ENCODE measurements at places on chromosomes 7 and 10.

- H3K4me1 ChIP-seq: no peaks in the 10 kb centered on the region
- H3K27ac ChIP-seq: no peak overlapping the region
- no peak overlapping the region for H3K4me3 ChIP-seq
- no peaks in the 10 kb centered on the region for H3K36me3 ChIP-seq
- H3K27me3 ChIP-seq: peaks cover 1% of the 10 kb centered on the region
Observed at GRCh38 chr7:47830015-47830414, 118.3 kb downstream of the PKD1L1 start.

GRCh38 chr7:85554236-85555178 lies 367.7 kb upstream of the SEMA3D start:
- H3K4me1 ChIP-seq: no peaks in the 10 kb centered on the region
- no peak overlapping the region for H3K27ac ChIP-seq
- no peaks in the 10 kb centered on the region for H3K36me3 ChIP-seq
- no peak overlapping the region for H3K4me3 ChIP-seq
- no peaks in the 10 kb centered on the region for H3K27me3 ChIP-seq

GRCh38 chr10:93402192-93402591 lies 79.9 kb downstream of the MYOF start:
- H3K4me3 ChIP-seq: no peak overlapping the region
- H3K4me1 ChIP-seq: peaks cover 13% of the 10 kb centered on the region
- DNase-seq: no peak
- no peak overlapping the region for H3K27ac ChIP-seq
- peaks cover 19% of the 10 kb centered on the region for H3K36me3 ChIP-seq

DNA sequence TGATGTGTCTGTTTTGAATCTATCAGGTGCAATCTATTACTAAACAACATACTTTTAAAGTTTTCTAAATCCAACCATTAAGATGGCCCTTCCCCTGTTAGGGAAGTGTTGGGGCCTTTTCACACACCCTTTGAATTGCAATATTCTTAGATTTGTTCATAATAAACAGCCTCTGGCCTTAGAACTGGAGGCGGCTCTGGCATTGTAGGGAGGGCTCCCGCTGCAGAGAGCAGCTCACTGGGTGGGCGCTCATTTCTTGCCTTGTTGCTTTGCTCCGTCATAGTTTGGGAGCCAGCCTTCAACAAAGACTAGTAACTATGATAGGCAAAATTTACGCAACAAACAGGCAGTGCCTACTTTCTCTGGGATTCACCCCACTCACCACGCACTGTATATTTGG lies 4.2 kb upstream of the HOXA10 start:
- H3K27ac ChIP-seq: no peak overlapping the region
- no peak for DNase-seq
- no peaks in the 10 kb centered on the region for H3K4me1 ChIP-seq

DNA sequence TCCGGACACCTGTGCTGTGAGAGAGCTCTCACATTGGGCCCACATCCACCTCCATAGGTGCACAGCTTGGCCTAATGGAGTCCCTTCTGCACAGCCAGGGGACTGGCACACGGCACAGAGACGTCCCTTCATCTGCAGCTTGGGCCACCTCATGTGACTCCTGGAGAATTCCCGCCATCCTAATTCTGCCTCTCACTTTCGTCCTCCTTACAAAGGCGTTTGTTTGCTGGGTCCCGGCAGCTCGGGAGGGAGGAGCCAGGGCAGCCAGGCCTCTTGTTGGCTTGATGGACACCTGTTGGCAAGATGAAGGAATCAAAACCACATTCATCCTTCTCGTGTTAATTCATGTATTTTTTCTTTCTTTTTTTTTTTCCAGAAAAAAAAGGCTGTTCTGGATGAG lies 30.7 kb upstream of the TTYH3 start:
- H3K36me3 ChIP-seq: no peaks in the 10 kb centered on the region
- H3K27me3 ChIP-seq: no peaks in the 10 kb centered on the region
- H3K4me3 ChIP-seq: no peak overlapping the region
- H3K4me1 ChIP-seq: no peaks in the 10 kb centered on the region
- DNase-seq: no peak

DNA sequence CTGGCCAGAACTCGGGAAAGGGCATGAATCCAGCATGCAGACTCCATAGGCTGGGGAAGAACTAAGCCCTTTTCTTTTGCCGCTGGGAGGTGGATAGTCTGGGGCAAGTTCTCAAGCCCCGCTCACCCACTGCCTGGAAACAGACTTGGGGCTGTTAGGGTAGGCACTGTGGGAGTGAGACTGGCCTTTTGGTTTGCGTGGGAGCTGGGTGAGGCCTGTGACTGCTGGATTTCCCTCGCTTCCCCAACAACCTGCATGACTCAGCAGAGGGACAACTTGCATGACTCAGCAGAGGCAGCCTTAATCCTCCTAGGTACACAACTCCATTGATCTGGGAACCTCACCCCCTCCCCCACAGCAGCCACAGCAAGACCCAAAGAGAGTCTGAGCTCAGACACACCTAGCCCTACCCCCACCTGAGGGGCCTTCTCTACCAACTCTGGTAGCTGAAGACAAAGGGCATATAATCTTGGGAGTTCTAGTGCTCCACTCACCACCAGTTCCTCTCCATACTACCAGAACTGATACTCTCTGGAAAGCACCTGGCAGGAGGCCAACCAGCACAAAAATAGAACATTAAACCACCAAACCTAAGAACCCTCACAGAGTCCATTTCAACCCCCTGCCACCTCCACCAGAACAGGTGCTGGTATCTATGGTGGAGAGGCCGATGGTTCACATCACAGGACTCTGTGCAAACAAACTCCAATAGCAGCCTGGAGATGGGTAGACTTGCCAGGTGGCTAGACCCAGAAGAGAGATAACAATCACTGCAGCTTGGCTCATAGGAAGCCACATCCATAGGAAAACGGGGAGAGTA lies 81.4 kb upstream of the LAMB4 start:
- H3K27me3 ChIP-seq: peaks cover 1% of the 10 kb centered on the region
- H3K4me3 ChIP-seq: no peak overlapping the region
- no peak overlapping the region for H3K27ac ChIP-seq
- no peaks in the 10 kb centered on the region for H3K4me1 ChIP-seq
- DNase-seq: no peak

Data from activated T-helper 2 cell treated with anti-CD3 and anti-CD28 coated beads, Interferon-gamma antibody, Interleukin-2, Interleukin-4, amounts not matched to agents 10 μg/mL and 5 μg/mL and 100 μg/mL, durations not matched to agents 14 hours and 24 hours and 36 hours (primary cell).